ENCODE measurements at places on chromosomes 6 and 20.

GRCh38 chr20:36318166-36318565, 12.0 kb downstream of the DLGAP4 start:
- no peak for DNase-seq

GRCh38 chr6:81613606-81614005, 138.9 kb downstream of the TENT5A start:
- DNase-seq, result no peak

GRCh38 chr20:39349240-39349639, 387.1 kb downstream of the DHX35 start:
- no peak for DNase-seq

GRCh38 chr20:48813446-48813747, 14.4 kb downstream of the PREX1 start:
- no peak for DNase-seq

GRCh38 chr6:128757961-128758360, 125.0 kb upstream of the LAMA2 start:
- DNase-seq, result no peak

Data from stimulated activated CD4-positive, alpha-beta T cell treated with anti-CD3 and anti-CD28 coated beads, Interleukin-15, amount 100 ng/mL, for 1 hour (primary cell).